Stimulated activated CD8-positive, alpha-beta memory T cell treated with anti-CD3 and anti-CD28 coated beads, Interleukin-7, amount 100 ng/mL, for 1 hour (primary cell): ENCODE measurements at places on chromosomes 7 and 10.

- DNase-seq: no peak
Measured at GRCh38 chr10:104486803-104487202, 133.2 kb downstream of the CFAP58 start.

- DNase-seq: no peak
Measured at GRCh38 chr7:128880791-128881457, 18.3 kb downstream of the ATP6V1F start.

DNA sequence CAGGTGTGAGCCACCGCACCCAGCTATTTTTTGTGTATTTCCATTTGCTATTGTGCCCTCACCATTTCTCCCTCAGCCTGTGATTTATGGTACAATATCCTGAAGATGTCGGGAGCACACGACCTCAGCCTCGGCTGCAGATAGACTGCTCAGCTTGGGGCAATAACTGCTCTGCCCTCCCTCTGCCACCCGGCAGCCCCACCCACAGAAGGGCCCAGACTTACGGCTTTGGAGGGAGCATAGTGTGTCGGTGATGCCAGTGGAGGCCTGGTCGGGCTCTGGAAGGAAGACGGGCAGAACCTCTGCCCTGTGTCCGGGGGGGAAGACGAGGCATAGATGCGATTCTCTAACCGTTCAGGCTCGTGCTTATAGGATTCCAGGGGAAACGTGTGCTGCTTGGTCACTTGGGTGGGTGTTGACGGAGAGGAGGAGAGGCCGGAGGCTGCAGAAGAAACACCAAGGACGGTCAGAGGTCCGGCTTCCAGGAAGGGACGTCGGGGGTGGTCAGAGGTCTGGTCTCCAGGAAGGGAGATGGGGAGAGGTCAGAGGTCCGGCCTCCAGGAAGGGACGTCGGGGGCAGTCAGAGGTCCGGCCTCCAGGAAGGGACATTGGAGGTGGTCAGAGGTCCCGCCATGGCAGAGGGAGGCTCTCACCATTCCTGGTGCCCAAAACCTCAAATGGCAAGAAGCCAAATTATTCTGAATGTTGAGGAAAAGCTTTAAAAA lies 155.7 kb upstream of the RHEB start:
- no peak for DNase-seq

- DNase-seq: no peak
Measured at GRCh38 chr10:71746344-71747037, 26.8 kb downstream of the VSIR start.

DNA sequence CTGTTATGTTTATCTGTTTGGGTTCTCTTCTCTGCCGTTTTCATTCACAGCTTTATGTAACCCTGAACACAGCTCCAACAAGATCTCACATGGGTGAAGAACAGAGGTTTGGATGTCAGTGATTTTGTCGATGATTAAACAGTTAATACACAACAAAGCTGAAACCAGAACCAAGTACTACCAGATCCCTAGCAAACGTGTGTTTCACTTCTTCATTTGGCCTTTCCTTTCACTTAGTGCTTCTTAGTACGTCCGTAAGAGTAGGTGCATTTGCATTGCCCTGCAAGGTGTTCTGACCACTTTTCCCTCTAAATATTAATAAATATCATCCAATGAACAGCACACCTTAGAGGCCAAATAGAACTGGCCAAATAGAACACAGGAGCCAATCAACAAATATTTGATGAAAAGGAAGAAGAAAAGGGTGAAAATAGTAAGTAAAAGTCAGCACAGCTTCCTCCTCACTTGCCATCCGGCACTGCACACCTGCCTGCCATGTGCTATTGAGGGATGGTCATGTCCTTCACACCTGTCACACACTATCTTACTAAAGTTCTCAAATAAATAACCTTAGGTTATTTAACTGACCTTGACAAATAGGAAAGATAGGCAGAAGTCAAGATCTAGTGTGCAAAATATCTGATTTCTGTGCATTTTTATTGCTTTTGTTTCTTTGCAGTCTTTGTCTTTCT lies 252.6 kb upstream of the ANKRD30A start:
- no peak for DNase-seq

GRCh38 chr7:128986609-128987008 lies 48.9 kb downstream of the IRF5 start:
- DNase-seq: no peak

GRCh38 chr7:7920056-7920455 lies 48.5 kb upstream of the GLCCI1 start:
- DNase-seq: no peak

- no peak for DNase-seq
Measured at GRCh38 chr7:155524018-155524556, 22.3 kb downstream of the CNPY1 start.

DNA sequence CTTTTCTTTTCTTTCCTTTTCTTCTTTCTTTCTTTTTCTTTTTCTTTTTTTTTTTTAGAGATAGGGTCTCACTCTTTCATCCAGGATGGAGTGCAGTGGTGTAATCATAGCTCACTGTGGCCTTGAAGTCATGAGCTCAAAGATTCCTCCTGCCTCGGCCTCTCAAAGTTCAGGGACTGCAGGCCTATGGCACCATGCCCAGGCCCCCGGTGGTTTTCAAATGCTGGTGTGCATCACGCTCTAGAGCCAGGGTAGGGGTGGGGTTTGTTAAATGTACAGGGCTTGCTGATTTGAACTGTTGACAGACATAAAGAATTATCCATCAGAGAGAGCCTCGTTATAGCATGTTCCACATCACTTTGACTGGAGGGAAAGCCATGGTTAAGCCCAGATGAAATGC lies 5.8 kb downstream of the MINDY4 start:
- no peak for DNase-seq

GRCh38 chr10:96828609-96829008 lies 3.5 kb upstream of the LCOR start:
- no peak for DNase-seq

GRCh38 chr10:34906067-34906965 lies 91.2 kb upstream of the PARD3 start:
- DNase-seq: no peak

- no peak for DNase-seq
Measured at GRCh38 chr7:111329367-111330234, 232.7 kb downstream of the IMMP2L start.

DNA sequence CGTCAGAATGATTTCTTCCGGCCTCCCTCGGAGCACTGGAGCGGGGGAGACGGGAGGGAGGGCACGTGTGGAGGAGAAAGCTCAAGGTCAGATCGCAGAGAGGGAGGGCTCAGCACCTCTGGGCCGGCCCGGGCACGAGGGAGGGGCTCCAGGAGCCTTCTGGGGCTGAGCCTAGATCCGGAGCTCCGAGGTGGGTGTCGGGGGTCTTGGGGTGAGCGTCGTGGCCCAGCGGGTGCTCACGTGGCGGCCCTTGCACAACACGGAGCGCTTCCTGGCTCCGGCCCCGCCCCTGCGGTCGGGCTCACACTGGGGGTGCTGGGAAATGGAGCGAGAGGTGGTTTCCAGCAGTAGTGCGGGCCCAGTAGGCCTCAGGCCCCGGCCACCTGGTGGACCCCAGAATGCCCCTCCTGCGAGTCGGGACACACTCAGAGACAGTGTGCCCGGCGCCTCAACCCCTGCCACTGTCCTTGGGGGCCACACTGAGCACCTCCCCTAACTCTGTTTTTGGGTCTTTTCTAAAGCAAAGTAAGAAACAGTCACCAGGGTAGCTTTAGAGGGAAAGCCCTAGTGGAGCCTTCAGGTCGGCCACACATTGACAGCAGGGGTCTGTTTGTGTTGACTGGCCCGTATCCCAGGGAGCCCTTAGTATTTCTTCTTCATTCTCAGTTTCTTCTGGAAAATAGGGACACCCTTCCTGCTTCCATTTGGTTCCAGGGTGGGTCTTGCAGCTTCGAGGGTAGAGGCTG lies 798 bp downstream of the PPIF start:
- peak; percentile 41 for DNase-seq

DNA sequence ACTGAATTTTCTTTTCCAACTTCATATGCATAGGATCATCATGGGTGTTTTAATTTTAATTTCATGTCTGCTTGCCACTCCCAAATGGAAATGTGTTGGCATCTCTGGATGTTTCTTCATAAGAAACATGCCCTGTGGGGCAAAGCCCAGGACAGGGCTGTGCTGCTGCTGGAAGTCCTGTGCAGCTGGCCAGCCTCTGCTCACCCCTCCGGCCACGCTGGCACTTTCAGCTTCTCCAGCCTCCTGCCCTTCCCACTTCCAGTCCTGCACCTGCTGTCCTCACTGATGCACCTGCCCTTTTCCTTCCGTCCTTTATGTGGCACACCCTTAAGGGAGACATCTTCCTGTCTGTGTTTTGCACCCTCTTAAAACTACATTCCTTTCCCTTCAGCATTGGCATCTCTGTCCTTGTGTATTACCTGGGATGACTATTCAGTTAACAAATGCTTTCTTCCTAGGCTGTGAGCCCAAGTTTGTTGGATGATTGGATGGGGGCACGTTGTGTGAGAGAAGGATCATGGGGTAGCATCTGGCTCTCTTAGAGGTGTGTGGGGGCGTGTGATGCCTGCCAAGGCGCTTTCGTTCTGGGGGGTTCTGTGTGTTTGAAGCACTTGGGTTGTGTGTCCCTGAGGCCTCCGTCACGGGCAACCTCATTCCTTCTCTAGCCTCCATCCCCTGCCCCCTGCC lies 56.8 kb downstream of the TCF7L2 start:
- DNase-seq: no peak

DNA sequence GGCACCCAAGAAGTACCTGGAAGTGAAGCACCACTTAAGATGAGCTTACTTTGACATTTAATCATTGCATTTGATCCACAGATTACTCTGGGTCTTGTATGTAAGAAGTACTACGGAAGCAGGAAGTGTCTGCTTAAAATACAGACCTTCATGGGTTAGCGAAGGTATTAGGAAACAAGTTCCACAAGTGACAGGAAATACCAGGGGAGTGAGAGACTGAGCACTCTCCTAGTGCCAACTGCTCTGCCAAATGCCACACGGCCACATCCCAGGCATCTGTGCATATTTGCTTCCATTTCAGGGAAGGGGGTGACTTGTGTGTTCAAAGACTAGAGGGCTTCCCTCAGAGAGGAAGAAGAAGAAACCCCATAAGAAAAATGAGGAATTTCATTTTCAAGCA lies 57.2 kb upstream of the ANK3 start:
- no peak for DNase-seq

DNA sequence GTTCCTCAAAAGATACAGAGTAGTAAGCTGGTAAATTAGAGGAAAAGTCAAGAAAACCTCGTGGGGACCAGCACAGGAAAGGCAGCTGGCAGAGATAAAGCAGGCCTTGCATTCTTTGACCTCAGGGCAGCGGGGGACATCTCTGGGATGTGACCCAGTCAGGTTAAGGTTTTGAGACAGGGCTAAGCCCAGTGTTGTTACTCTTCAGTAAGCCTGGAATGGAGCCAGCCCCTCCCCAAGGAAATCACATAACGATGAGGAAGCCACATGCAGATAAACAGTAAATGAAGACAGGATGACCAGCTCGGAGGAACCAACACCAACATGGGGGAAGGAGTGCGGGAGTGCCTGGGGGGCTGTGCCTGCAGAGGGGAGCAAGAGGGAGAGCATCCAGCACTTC lies 99.6 kb downstream of the JAZF1 start:
- no peak for DNase-seq

GRCh38 chr7:77306231-77307067 lies 106.8 kb upstream of the FGL2 start:
- no peak for DNase-seq

- no peak for DNase-seq
Measured at GRCh38 chr7:128188396-128189230, 52.5 kb upstream of the LEP start.
